ENCODE measurements at places on chromosomes 2 and 18.

DNA sequence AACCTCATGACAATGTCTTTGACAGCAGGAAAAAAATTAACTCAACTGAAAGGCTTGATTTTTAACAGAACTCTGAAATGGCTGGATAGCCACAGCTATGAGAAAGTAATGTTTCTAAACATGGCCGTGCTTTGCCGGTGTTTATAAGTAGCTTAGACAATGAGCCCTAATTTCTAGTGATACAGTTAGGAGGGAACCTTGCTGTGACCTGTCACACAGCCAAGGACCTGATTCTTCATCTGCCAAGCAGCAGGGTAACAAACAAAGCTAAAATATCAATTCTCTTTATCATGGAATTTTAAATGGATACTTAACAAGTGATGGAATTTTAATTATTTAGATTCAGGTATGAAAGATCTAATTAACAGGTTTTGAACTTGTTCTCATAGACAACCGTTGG, 24.3 kb upstream of the DYNC2LI1 start:
- no peak for DNase-seq

GRCh38 chr18:55284614-55285013, 303.4 kb downstream of the TCF4 start:
- DNase-seq: no peak

GRCh38 chr18:47050468-47050867, 15.0 kb upstream of the ELOA2 start:
- no peak for DNase-seq

DNA sequence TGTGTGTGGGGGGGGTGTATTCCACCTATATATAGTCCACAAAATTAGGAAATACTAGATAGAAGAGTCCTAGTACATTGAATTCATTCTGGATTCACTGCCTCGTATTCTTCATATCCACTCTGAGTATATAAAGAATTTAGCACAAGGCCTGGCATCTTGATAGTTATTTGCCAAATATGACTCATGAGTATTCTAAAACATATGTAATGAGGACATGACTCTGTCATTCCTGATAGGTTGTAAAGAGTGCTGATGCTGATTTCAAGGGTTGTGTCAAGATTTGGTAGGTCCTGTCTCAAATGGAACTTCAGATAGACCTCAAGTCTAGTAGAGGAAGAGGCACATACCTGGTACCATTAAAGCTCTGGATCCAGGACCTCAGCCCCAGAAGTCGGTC, 173.4 kb upstream of the BOD1L2 start:
- no peak for DNase-seq

GRCh38 chr2:133885847-133886246, 317.6 kb upstream of the NCKAP5 start:
- DNase-seq: no peak

- DNase-seq: no peak
These were observed 1.7 kb upstream of the SLC25A12 start for GRCh38 chr2:171895786-171896185.

- DNase-seq: no peak
These were observed 30.7 kb downstream of the LYPD6B start for GRCh38 chr2:149068996-149069888.
